ENCODE measurements at places on chromosomes 3 and 15.

- no peak for DNase-seq
Measured at GRCh38 chr3:144426967-144427366, 455.3 kb downstream of the DIPK2A start.

DNA sequence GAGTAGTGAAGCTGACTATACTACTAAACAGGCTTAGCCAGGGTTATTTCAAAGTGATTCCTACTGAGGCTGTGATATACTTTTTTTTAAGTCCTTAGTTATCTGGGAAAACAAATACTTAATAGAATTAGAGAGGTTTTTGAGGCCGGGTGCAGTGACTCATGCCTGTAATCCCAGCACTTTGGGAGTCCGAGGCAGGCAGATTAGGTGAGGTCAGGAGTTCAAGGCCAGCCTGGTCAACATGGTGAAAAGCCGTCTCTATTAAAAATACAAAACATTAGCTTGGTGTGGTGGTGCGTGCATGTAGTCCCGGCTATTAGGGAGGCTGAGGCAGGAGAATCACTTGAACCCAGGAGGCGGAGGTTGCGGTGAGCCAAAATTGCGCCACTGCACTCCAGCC is 34.2 kb downstream of the PRTG start:
- DNase-seq, result no peak

- no peak for DNase-seq
Measured at GRCh38 chr3:179404307-179404706, 47.0 kb downstream of the GNB4 start.

DNA sequence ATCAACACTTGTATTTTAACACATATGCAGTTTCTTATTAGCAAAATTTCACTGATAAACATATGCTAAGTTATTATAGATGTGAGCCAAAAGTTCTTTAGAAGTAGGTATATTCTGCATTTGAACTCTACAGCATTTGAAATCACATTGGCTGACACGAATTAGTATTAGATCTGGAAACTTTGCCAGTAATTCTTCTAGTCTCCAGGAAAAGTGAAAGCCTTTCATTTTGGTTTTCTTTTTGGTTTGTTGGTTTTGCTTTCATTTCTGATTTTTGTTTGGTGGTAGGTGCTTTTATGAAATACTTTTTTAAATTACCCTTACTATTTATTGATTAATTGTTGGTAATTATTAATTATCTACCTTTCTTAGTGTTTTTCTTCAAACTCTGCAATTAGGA is 72.9 kb downstream of the RBMS3 start:
- DNase-seq, result no peak

GRCh38 chr3:69180869-69181591 is 58.6 kb upstream of the LMOD3 start:
- DNase-seq, result no peak

- no peak for DNase-seq
Measured at GRCh38 chr3:9225268-9225667, 24.2 kb downstream of the SRGAP3 start.
